Activated naive CD4-positive, alpha-beta T cell treated with anti-CD3 and anti-CD28 coated beads for 36 hours (primary cell): ENCODE measurements at places on chromosomes 1 and 21. TPM values are rescaled to one million over a fixed set of nuclear protein-coding genes. Genes with fewer than 3 reads are reported as not detected.

GRCh38 chr1:117046781-117047180 lies 13.3 kb upstream of the TTF2 start:
- DNase-seq = no peak
- H3K4me3 ChIP-seq = no peak overlapping the region
- no peaks in the 10 kb centered on the region for H3K27me3 ChIP-seq
- H3K27ac ChIP-seq = no peak overlapping the region
- peaks cover 44% of the 10 kb centered on the region for H3K4me1 ChIP-seq

- no peaks in the 10 kb centered on the region for H3K27me3 ChIP-seq
- H3K4me1 ChIP-seq = peaks cover 4% of the 10 kb centered on the region
- H3K4me3 ChIP-seq = no peak overlapping the region
- peaks cover 7% of the 10 kb centered on the region for H3K36me3 ChIP-seq
- no peak for DNase-seq
These were observed 32.5 kb downstream of the NPHP4 start for GRCh38 chr1:5959667-5960230.

DNA sequence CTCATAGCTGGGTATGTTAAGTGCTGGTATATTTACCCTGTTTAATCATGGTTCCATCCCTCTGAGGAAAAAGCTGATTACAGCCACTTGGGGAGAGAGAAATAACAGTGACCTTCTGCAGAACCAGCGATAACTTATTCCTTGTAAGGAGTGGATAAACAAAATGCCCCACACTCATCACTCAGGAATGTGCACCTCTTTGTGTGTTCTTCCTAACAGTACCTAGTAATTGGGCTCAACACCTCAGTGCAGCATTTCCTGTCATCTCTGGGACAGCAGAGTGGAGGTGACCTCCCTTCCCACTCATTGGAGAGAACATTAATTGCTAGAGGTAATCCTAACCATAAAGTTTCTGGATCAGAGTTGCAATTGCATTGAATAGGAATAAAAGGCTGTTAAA lies 112.5 kb upstream of the F3 start:
- no peaks in the 10 kb centered on the region for H3K36me3 ChIP-seq
- no peaks in the 10 kb centered on the region for H3K27me3 ChIP-seq
- no peak for DNase-seq
- H3K4me3 ChIP-seq = no peak overlapping the region
- H3K4me1 ChIP-seq = no peaks in the 10 kb centered on the region

DNA sequence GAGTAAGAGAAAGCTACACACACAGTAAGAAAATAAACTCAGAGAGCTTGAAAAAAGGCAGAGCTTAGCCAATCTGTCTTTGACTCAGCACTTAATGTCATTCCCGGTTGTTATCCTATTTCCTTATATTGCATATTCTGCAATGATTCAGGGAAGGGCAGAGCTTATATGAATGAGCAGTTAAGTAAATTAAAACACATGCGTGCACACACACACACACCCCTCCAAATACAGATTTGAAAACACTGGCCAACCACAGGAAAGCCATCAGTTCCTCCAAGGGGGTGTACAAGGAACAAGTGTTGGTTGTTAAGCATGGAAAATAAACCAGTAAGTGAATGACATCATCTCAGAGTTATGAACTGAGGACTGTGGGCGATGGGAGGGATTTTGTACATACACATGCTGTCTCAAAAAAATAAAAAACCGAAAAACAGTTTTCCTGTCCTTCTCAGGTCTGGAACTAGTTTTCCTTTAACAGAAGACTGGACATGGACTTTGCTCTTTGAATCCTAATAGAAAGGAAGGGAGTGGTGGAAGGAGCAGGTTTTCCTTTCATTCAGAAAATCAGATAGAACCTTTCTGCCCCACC lies 1.0 kb downstream of the IQGAP3 start:
- H3K36me3 ChIP-seq = peaks cover 2% of the 10 kb centered on the region
- DNase-seq = no peak
- peaks cover 18% of the 10 kb centered on the region for H3K4me1 ChIP-seq
- H3K4me3 ChIP-seq = peak overlapping the region; percentile 93

DNA sequence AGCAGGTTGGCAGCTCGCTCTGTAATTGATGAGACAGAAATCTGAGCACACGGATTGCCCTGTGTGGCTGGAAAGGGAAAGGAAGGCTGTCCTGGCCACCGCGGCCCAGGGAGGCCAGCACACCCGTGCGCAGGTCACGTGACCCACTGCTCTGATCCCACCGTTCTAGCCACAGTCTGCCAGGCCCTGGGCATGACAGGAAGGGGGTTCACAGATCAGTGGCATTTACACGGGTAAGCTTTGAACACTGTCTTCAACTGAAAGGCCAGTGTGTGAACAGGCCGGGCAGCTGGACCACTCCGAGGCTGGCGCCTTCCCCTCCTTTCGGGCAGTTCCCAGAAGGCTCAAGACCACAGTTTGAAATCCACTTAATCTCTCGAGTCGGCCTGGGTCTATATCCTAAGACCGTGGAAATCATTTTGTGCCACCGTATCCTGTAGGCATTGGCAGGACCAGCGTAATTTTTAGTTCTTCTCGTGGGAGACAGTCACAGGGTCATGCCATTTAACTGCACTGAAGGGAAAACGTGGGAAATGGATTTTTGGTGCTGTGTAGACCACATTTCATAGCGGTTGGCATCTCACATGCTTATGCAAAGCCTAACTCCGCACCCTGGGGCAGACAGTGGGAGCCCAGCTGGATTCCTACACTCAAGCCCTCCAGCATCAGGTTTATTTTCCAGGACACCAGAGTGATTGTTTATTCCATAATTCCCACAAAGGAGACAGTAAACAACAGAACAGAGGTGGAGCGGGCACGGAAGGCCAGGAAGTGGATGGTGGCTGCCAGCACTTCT lies 3.1 kb upstream of the ADARB1 start:
- peaks cover 9% of the 10 kb centered on the region for H3K4me1 ChIP-seq
- no peak overlapping the region for H3K4me3 ChIP-seq
- H3K36me3 ChIP-seq = peaks cover 2% of the 10 kb centered on the region
- DNase-seq = no peak
- H3K27ac ChIP-seq = no peak overlapping the region
- H3K27me3 ChIP-seq = no peaks in the 10 kb centered on the region

- no peaks in the 10 kb centered on the region for H3K36me3 ChIP-seq
- H3K4me1 ChIP-seq = peaks cover 5% of the 10 kb centered on the region
- no peak overlapping the region for H3K27ac ChIP-seq
These were observed 453.7 kb downstream of the TTLL7 start for GRCh38 chr1:83545066-83545862.

The RIPK4 gene
- total RNA-seq = 0.49 TPM

The KIAA0040 gene
- 19.5 TPM for total RNA-seq

The GJB5 gene
- total RNA-seq = not detected

The FMO2 gene
- total RNA-seq = not detected

The STRIP1 gene
- total RNA-seq = 22.8 TPM
